ENCODE measurements at places on chromosomes 13 and 19. TPM values are rescaled to one million over a fixed set of nuclear protein-coding genes. Genes with fewer than 3 reads are reported as not detected.

Gene GJB2
- 0.09 TPM for polyA plus RNA-seq

Gene RFXANK
- 97.8 TPM for polyA plus RNA-seq

Gene PRODH2
- not detected for polyA plus RNA-seq

Gene SELENOV
- not detected for polyA plus RNA-seq

Gene RPL21
- 966 TPM for polyA plus RNA-seq

Gene PSG4
- 223 TPM for polyA plus RNA-seq

Gene LGALS14
- polyA plus RNA-seq: not detected

Gene FGF22
- 0.24 TPM for polyA plus RNA-seq

Gene FAM83E
- polyA plus RNA-seq: 0.17 TPM

Gene PLEKHG2
- 33.2 TPM for polyA plus RNA-seq

Gene NLRP5
- polyA plus RNA-seq: not detected

Gene PRMT1
- polyA plus RNA-seq: 497 TPM

Gene LHB
- polyA plus RNA-seq: not detected

DNA sequence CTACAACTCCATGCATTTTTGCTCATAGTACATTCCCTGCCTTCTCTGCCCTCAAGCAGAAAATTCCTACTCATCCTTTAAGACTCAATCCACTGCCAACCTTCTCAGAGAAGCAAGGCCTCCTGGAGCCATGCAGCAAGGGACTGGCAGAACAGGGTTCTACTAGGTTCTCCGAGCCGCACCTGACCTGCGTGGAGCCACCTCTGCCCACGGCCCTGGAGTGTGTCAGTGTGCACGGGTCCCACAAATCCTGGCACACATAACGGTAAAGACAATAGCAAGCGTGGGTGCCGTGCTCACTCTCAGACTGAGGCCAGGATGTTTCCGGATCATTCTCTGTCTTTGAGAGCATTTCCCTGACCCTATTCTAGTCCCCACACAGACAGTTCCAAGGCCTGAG lies 30.0 kb downstream of the SOX1 start:
- DNase-seq: no peak

DNA sequence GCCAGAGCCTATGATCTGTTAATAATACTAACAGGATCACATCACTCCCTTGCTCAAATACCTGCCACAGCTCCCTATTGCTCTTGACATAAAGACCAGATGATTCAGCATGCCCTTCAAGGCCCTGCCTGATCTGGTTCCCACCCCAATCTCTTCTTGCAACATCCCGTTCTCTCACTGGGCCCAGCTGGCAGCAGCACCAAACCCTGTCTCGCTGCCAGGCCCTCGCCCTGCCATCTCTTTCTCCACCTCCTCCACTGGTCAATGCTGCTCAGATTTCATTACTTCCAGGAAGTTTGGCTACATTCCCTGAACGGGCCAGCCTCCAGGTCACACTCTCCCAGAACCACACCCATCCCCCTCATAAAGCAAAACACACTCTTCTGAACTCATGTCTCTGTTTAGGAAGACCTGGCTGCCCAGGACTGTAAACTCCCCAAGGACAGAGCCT lies 8.6 kb upstream of the BCAT2 start:
- DNase-seq: peak; percentile 79

DNA sequence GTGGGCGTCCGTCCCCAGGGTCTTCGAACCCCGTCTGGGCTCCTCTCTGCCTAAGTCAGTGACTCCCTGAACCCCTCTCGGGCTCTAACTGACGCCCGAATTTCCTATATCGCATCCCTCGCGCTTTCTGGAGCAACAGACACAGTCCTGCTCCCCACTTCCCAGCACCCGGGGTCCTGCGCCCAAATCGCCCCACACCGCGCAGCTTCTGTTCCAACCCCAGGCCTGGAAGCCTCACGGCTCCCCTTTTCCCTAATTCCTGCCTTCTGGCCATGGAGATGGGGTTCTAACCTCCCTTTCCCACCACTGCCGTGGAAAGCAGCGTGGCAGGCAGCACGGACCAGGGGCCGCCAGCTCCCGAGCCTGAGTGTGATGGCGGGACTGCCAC lies 1.6 kb upstream of the GRTP1 start:
- no peak for DNase-seq

GRCh38 chr13:35744566-35745178 lies 268.2 kb upstream of the MAB21L1 start:
- peak; percentile 16 for DNase-seq

GRCh38 chr19:31154021-31154420 lies 195.2 kb downstream of the TSHZ3 start:
- DNase-seq: peak; percentile 4

DNA sequence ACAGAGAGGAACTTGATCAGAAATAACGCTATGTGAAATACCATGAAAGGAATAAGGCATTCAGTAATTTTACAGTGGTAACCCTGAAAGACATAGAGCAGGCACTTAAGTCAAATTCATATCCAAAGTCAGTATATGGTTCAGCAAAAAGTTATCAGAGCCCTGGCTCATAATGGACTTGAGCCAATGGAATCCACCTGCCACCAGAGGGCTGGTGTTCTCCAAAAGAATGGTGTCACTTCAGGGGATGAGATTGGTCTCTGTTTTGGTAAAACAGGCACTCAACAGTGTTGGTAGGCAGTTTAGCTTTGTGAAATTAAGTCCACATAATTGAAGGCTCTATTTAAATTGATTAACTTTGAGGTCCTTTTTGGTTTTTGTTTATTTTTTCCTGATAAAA lies 93.9 kb downstream of the LIG4 start:
- DNase-seq: no peak

DNA sequence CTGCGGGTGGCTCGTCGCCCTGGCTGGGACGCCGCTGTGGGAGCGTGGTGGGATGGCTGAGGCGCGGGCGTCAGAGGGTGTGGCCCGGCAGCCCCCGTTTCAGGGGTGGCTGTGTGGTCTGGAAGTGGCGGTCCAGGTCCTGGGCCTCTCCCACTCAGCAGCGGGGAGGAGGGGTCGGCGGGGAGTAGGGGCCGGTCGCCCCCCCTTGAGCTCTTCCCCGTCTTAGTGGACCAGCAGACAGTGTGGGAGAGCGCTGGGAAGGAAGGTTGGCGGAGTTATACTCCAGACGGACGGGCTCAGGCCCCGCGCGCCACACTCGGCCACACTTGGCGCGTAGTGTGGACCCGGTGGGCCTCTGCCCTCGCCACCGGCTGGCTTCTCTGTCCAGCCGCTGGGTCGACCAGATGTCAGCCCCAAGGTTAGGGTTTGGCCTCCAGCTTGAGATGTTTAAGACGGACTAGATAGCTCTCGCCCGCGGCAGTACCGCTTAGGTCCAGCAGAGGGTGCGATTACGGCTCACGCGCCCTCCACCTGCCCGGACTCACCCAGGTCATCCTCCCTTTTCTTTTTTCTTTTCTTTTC lies 21.7 kb upstream of the ZNF429 start:
- no peak for DNase-seq

- no peak for DNase-seq
Measured at GRCh38 chr19:16372065-16372915, 47.7 kb downstream of the KLF2 start.

DNA sequence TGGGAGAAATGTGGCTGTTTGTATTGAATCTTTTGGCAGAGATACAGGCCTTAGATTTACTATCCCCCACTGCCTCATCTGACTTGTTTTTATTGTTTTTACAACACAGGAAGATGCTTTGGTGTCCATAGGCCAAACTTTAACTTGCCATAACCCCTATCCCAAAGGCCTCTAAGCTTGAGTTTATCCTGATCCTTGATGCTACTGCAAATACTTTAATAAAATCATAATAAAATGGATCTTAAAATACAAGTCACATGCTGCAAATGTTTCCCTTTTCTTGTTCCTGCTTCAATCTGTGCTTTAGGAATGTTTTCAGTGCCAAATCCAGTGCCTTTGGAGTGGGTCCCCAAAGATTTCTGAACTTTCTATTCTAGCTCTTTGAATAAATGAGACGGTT lies 770.6 kb downstream of the DACH1 start:
- no peak for DNase-seq

DNA sequence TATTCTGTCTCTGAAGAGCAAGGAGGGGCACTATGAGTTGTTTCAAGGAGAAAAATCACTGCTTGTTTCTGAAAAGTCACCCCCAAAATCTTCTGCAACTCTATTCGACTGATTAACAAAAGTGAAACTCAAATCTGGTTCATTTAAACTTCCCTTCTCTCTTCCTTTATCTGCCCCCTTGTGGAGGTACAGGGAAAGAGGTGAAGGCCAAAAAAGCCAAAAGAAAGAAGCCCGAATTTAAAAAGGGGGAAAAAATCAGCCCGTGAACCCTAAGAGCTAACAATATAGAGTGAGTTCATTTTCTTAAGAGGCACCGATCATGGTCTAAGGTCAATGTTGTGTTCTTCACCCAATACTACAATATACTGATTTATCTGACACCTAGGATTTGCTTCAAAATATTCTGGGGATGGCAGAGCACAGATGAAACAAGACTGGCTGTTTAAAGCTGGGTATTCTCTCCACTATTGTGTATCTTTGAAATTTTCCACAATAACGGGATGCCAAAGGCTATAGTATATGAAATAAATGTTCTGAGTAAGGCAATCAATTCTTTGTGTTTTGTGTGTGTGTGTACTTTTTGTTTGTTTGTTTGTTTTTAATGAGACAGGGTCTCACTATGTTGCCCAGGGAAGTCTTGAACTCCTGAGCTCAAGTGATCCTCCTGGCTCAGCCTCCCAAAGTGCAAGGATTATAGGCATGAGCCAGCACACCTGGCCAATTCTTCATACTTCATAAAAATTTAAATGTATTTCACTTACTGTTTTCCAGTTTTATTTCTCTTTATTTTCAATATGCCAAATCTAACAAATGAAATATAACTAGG lies 55.0 kb upstream of the EEF1AKMT1 start:
- DNase-seq: peak; percentile 64

DNA sequence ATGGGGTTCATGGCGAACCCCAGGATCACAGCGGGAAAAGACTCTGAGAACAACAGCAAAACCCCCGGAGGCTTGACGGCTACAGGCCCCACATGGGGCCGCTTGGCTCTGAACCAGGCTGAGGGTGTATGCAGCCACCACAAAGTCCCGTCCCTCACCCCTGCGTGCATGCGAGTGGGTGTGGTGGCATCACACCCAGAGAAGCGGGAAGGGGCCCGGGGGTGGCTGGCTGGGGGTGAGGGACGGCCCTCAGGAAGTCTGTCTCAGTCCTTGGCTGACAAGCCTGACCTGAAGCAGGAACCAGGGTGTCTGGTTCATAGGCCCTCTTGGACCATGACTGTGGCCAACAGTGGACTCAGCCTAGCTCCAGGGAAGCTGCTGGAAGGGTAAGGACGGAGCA lies 34.2 kb downstream of the CEBPG start:
- no peak for DNase-seq

DNA sequence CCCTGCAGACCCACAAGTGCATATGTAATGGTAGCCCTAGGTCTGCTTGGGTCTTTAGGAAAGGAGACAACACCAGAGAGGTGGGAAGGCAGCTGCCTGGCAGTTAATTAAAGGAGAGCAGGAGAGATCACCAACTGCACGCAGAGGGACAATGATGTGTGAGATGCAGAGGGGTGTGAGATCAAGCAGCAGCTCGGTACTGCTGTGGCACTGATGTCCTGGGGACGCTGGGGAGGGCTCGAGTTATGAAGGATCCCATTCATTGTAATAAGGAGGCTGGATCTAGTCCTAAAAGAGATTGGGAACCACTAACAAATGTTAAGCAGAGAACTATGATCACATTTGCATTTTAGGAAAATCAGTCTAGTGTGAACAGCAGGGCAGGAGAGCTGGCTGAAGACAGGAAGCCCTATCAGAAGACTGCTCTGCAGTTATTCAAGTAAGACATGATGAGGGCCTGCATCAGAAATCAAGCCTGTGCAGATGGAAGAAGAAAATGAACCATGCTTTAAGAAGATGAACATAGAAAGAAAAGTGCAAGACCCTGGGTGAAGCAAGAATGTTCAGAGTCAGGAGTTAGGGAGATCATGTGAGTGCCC lies 80.4 kb downstream of the DLEU7 start:
- no peak for DNase-seq

DNA sequence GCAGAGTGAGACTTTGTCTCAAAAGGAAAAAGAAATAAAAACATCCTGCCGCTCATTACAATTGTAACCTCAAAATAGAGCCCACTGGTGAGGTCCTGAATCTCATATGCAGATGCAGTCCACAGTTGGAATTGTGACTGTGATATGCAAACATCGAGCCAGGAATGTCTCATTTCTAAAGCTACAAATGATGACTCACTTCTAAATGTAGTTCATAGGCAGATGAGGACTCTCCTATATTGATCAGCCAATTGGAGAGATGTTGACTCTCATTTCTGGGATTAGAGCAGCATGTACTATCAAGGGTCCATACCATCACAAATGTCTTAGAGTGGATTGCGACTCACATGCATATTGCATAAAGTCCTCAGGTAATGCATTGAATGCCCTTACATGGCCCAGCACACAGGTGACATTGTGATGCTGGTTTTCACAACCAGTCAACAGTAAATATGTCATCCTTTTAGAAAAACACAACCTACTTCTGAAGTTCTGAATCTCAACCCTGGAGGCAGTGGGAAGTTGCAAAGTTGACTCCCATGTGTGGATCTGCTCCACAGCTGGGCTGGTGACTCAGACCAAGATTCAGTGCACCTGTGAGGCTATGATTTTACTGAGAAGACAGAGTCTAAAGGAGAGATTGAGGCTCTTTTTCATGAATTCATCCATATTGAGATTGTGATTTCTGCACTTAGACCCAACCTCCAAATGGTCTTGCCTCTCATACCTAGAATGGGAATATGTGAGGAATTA lies 16.9 kb upstream of the ZNF254 start:
- peak; percentile 47 for DNase-seq

DNA sequence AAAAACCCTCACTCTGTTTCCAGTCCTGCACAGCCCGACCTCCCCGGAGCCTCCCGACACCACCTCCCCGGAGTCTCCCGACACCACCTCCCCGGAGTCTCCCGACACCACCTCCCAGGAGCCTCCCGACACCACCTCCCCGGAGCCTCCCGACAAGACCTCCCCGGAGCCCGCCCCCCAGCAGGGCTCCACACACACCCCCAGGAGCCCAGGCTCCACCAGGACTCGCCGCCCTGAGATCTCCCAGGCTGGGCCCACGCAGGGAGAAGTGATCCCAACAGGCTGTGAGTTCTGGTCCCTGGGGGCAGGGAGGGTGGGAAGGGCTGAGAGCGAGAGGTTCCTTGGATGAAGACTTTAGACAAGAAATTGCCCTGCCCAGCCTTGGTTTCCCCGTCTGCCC lies 5.4 kb downstream of the MADCAM1 start:
- no peak for DNase-seq

GRCh38 chr19:1237754-1238368 lies at the start of gene CBARP:
CBARP (minus strand) TSS chr19:1238005; CDS start chr19:1236100, 1,905 bp downstream.
- no peak for DNase-seq

DNA sequence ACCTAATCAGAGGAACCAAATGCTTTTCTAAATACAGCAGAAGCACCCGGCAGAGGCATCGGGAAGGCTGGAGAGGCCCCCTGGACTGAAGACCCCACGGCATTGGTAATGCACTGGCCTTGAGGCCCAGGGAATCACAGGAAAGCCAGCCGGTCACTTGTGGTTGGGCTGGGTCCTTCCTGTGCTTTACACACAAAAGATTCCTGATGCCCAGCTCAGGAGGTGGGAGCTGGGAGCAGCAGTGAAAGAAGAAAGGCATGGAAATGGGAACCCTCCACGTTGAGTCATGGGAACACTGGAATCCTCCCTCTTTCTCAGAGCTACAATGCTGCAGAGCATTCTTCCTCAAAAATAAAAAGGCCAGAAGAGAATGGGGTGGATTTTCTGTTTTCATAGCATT lies 126.4 kb downstream of the TNFRSF19 start:
- peak; percentile 29 for DNase-seq

- no peak for DNase-seq
Measured at GRCh38 chr13:20015763-20016162, 57.2 kb downstream of the ZMYM2 start.

- no peak for DNase-seq
Measured at GRCh38 chr19:19381007-19381926, 24.2 kb upstream of the GATAD2A start.

- peak; percentile 40 for DNase-seq
Measured at GRCh38 chr19:18543814-18544475, 572 bp upstream of the FKBP8 start.
